ENCODE measurements at places on chromosomes 6 and 20.

GRCh38 chr6:142783499-142783898 is 161.5 kb downstream of the HIVEP2 start:
- DNase-seq = no peak

- DNase-seq = no peak
Measured at GRCh38 chr6:132937466-132937906, 123.1 kb downstream of the RPS12 start.

DNA sequence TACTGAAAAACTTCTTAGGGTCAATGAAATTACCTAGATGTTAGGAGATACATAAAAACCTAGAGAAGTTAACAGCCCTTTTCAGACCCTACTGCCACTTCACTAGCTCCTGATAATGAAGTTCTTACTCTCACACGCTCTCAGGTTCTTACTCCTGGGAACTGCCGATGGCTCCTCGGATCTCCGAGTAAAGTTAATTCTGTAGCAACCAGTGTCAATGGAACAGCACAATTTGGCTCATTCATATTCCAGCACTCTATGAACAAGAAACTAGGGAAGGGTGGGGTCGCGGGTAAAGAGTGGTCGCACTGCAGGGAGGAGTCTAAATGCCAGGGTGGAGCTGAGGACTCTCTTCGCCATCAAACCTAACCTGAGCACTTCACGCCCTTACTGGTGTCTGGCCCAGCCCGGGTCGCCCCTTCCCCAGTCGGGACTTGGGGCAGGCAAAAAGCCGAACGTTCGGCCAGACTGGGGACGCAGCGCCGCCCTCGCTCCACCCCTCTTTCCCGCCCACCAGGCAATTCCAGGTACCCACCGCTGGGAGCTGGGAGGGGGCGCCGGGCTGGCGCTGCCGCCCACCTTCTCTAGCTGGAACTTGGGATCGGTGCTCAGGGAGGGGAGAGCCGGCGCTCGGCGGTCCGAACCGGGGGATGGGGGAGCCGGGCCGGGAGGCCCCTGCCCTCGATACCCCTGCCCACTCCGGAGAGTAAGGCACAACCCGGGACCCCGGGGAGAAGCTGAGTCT is 744 bp downstream of the RAB23 start:
- peak; percentile 45 for DNase-seq

DNA sequence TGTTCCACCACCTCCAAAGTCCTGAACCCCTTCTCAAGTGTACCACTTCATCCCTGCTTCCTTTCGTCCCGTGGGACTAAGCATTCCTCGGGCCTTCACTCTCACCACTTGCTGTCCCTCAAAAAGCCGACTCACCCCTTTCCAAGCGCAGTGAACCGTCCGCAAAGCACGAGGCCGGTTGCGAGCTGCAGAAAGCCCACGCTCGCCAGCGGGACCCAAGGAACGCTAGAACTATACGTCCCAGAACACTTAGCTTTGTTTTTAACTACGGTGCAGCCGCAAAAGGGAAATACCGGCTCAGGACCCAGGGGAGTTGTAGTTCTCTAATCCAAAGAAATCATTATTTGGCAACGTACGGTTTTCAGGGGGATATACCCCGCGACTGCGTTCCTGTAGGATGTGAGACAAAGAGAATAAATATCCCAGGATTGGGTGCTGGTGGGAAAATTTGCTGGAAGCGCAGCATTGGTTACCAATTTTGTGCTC is 416 bp upstream of the POLR1H start:
- peak; percentile 46 for DNase-seq

DNA sequence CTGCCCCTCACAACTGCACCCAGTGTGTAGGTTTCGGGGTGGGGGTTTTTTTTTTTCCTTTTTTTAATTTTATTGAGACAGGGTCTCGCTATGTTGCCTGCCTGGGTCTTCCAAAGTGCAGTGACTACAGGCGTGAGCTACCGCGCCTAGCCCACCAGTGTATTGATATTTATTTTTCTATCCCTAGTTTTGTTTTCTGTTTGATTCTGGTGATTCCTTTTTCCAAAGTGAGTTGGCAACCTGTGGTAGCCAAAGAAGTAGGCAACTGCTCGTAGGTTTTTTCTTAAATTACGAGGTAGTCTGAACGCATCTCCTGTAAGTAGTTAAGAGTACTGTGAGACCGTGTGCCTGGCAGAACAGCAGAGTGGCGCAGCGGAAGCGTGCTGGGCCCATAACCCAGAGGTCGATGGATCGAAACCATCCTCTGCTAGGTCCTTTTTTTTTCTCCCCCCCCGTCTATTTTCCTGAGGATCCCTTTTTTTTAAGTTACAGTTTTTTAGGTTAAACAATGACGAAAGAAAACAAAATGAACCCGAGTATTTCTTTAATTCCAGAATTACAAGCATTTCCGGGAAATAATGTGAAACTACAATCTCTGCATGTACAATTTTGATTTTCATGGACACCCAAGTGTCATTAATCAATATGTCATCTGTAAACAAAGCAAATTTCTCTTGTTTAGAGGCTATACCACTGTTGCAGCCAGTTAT is 78.7 kb upstream of the BTN3A2 start:
- DNase-seq = peak; percentile 88

Measured in CD4-positive, alpha-beta T cell treated with Interleukin-12 subunit alpha and Interleukin-12 subunit beta, for 1 hour (primary cell).